ENCODE measurements at places on chromosomes 3 and 15.

- no peak for DNase-seq
These were observed 27.3 kb downstream of the DUT start for GRCh38 chr15:48358229-48359152.

- no peak for DNase-seq
These were observed 82.9 kb downstream of the RAP2B start for GRCh38 chr3:153244961-153245360.

DNA sequence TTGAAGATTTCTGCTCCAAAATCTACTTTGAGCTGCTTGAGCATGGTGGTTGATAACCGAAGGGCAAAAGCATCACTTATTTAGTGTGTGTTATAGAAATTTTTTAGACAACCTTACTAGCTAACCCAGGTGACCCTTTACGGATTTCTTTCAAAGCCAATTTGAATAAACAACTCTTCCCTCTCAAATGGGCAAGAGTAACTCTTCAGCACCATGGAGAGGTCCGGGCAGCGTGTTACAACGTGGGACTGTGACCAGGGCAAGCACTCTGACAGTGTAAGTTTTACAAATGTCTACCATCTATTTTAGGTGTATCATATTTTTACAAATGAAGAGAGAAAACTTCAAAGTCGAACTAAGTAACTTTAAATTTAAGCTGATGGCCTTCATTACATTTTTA lies 471.8 kb downstream of the MFSD1 start:
- peak; percentile 65 for DNase-seq

GRCh38 chr15:36644191-36644896 lies 64.9 kb downstream of the CDIN1 start:
- DNase-seq, result no peak

DNA sequence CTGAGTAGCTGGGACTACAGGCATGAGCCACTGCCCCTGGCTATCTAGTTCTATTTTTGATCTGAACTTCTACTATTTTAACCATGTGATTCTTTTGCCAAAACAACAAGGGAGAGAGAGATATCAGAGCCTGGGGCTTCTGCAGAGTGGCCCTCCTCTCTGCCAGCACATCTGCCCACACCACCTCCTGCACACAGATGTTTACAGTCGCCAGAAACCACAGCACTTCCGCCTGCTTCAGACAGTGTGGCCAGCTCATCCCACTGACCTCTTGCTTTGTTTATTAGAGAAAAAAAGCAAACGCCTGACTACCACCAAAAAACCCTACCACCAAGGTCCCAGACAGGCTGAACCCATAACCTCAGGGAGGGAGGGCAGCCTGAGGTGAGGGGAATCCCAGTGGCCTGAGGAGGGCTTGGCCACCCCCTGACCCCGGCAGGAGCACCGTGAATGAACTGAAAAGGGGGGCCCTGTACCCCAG lies 85.9 kb upstream of the ABHD2 start:
- DNase-seq, result peak; percentile 40

GRCh38 chr3:61828184-61828874 lies 267.0 kb downstream of the PTPRG start:
- no peak for DNase-seq

DNA sequence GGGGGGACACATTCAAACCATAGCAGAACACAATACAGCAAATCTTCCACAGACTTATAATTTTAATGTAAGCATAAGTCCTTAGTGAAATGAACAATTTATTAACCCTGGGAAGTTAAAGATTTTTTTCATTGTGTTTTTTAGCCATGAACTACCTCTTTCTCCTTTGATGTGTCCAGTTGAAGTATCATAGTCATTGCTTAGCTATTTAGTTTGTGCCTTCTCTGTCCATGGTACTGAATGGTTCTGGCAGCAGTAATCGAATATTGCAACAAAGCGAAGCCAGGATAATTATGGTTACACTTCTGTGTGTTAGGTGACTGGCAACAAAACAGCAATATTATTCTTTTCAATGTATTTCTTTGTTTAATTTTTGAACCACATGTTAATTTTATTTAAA lies 403.0 kb upstream of the ONECUT1 start:
- DNase-seq, result no peak

DNA sequence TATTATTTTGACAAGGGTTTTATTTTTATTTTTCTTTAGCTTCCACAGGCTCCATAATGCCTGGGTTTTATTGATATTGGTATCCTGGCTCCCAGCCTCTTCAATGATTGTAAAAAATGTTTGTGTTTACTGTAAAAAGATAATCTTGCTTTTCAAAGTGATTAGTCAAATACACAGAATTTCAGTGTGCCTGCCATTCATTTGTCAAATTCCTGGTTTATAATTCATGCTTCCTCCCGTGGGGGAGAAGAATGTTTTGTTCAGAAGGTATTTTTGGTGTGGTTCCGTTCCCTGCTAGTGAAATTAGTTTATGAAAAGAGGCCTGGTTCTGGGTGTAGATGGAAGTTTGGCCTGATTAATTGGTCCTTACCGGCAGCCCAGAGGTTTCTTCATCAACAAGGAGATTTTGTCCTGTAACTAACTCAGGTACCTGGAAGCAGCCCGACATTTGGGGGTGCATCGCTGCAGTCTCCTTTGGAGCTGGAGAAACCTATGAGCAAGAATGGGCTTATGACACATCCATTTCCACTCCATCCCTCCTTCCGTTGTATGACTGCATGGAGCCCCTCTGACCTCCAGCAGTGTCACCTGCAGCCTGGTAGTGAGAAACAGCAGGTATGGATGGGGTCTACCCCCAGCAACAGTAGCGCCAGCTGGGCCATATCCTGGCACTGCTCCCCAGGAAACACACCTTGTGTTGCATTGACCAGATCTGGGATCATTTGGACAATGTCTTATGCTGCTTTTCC lies 101.5 kb downstream of the PGPEP1L start:
- DNase-seq, result no peak

DNA sequence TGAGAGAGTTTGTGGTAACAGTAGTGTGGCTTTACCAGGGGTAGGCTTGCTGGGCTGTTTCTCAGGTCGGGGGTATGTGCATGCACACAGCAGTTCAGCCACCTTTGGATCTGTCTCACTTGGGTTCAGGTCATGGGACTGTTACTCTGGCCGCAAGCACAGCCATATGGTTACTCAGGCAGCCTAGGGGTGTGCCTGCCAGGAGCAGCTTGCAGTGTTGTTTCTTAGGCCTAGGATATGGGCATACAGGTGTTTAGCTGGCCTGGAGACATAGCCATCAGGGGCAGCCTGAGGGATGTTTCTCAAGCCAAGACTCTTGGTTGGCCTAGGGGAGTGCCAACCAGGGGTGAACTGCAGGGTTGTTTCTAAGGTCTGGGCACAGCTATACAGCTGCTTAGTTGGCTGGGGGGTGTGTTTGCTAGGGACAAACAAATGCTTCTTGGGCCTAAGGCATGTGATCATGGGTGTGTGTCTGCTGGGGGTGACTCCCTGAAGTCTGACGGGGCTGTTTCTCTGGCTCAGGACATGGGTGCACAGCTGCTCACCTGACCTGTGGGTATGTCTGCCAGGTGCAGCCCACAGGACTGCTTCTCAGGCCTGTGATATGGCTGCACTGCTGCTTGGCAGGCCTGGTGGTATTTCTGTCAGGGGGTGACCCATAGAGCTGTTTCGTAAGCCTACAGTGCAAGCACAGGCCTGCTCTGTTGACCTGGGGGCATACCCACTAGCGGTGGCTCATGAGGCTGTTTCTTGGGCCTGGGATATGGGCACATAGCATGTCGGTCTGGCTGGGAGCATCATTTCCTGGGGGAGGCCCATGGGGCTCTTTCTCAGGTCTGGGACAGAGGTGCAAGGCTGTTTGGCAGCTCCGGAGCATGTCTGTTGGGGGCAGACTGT lies 168.0 kb upstream of the THRB start:
- DNase-seq, result no peak

DNA sequence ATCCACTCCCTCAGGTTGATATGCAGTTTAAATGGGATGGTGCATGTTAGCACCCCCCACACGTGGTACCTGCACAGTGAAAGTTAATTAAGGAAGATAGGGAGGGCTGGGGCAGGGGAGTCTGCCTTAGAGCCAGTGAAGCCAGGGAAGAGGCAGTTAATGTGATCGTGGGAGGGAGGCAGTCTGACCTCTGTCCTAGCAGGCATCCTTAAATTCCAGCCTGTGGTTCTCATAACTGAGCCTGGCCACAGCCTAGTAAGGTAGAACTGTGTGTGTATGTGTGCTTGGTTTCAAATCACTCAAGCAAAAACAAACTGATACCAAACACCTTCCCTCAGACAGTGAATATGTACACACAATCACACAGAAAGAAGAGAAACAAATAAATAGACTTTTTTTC lies 319.1 kb upstream of the TLE3 start:
- no peak for DNase-seq
